GDM1 (cell line): ENCODE measurements at places on chromosomes 5 and 9.

- no peak for DNase-seq
Observed at GRCh38 chr5:38796742-38797108, 49.1 kb upstream of the OSMR start.

DNA sequence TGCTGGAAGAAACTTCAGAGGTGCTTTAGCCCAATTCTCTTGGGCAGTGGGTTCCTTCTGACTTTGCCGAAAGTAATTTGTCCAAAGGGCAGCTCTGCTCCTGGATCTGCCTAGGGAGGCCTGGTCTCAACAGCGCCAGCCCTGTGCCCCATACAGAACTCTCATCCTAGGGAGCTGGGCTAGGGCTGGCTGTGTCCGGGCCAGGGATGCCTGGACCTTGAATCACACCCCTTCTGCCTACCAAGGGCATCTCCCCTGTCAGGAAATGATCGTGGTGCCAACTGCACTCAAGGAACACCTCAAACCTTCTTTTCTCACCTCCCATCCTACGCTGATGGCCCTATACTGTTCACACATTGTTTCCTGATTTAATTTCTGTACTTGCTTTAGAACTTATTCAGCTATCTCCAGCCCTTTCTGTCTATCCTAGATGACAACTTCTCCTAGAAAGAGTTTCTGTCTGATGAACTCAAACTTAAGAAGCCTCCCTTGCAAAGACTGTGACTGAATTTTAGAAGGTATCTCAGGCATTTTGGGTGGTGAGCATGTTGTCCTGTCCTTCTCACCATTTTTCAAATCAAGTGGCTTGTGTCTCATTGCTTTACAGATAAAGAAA, 37.4 kb upstream of the NFIB start:
- DNase-seq: no peak

GRCh38 chr9:121742923-121743322, 91.5 kb downstream of the DAB2IP start:
- DNase-seq: no peak

GRCh38 chr9:136525841-136526499, 19.9 kb downstream of the NOTCH1 start:
- DNase-seq: no peak

DNA sequence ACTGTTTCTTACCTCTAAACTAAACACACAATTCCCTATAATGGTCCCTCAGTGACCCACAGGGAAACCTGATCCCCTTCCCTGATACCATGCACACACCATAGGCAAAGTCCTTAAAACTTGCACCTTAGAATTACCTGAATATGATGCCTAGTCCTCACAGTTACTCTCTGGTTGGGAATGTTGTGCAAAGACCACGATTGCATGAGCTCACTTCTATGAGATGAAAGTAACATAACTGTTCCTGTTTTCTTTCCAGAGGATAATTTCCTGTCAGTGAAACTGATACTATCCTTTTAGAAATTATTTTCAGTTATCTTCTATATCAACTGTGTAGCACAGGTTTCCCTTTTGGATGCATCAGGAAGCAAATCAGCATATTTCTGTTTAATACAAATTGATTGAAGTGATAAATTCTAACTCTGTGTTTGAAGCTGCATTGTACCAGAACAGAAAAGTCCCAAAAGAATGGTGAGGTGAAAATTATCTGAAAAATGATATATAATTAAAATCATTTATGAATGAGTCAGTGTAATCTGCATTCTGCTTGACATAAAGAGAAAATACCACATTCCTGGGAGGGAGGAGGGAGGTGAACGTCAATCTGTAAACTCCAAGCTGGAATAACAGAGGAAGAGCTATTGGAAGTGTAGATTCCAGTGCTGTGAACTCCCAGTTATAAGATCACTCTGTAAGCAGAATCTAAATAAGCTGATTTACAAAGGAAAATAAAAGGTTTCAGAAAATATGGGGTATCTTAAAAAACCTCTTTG, 51.2 kb upstream of the TNFAIP8 start:
- no peak for DNase-seq

GRCh38 chr9:110152704-110153374, 55.1 kb downstream of the C9orf152 start:
- DNase-seq: peak; percentile 20

GRCh38 chr9:7979611-7980010, 180.0 kb upstream of the DMAC1 start:
- DNase-seq: no peak

- DNase-seq: no peak
Observed at GRCh38 chr5:6587171-6587570, 45.7 kb downstream of the NSUN2 start.

- DNase-seq: no peak
Observed at GRCh38 chr5:82815871-82816270, 261.3 kb downstream of the TMEM167A start.

- no peak for DNase-seq
Observed at GRCh38 chr5:150120062-150120441, 33.7 kb upstream of the CSF1R start.

GRCh38 chr5:82594097-82594496, 315.9 kb upstream of the RPS23 start:
- DNase-seq: no peak

DNA sequence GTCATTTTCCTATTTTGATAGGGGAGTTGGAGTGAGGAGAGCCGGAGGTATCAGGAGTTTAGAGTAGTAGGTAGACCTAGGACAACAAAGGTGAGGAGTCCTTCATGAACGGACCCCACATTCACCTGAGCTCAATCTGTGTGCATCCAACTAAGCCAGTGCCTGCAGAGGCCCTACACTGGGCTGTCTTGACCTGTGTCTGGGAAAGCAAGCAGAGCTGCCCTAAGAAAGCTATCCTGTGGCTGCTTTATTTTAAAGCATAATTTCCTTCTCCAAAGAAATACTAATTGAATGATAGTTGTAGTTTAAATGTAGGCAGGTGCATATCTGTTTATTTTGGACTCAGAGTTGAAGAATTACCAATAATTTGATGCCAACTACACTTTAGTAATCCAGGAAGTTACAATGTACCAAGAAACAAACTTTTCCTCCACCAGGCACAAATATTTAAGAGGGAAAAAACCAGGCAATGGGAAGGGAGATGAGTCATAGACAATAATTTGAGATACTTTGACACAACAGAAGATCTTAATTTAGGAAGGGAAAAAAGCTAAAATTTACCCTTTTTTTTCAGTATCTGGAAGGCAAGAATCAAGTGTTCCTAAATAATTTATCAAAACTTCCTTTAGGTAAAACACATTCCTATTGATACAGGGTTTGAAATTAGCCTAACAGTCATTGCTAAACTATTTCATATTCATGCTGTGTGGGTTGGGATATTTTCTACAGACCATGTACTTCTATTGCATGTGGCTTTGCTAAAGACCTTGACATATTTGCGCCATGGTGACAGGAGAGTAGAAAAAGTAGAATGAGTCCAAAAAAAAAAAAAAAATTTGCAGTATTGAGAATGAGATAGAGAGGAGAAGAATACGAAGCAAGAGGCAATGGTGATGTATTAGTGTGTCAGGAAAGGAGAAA, 376.6 kb upstream of the TUSC1 start:
- DNase-seq: no peak

DNA sequence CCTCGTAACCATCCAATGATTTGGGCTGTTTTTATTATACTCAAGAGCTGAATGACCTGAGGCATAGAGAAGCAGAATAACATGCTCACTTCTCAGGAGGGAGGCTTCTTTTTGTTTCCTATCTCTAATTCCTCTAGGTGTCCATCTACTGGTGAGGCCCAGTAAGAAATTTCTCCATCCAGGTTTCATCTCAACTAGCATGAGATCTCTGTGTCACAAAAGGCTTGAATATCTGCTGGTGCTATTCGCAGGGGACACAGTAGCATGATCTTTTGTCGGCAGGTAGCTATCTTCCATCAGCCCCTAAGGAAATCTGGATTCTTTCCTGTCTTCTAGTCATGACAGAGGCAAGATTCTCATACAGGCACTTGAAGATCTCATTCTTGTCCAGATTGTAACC, 8.9 kb downstream of the IFNE start:
- no peak for DNase-seq

DNA sequence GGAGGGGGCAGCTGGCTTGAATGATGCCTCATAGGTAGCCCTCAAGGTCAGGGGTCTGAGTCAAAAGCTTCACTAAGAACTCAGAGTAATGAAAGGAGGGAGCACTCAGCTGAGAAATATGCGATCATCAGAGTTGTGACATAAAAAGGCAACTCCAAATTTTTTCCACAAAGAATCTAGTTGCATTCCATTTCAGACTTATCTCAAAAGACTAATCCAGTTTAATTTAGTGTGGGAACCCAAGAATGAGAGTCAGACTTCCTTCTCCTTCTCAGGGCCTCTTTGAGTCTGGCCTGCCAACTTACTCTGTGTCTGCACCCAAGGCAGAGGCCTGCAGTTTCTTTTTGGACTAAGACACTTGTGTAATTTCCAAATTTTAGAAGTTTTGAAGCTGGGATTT, 34.7 kb downstream of the GABRP start:
- DNase-seq: no peak

GRCh38 chr9:132169672-132170392, 8.0 kb downstream of the NTNG2 start:
- peak; percentile 38 for DNase-seq

DNA sequence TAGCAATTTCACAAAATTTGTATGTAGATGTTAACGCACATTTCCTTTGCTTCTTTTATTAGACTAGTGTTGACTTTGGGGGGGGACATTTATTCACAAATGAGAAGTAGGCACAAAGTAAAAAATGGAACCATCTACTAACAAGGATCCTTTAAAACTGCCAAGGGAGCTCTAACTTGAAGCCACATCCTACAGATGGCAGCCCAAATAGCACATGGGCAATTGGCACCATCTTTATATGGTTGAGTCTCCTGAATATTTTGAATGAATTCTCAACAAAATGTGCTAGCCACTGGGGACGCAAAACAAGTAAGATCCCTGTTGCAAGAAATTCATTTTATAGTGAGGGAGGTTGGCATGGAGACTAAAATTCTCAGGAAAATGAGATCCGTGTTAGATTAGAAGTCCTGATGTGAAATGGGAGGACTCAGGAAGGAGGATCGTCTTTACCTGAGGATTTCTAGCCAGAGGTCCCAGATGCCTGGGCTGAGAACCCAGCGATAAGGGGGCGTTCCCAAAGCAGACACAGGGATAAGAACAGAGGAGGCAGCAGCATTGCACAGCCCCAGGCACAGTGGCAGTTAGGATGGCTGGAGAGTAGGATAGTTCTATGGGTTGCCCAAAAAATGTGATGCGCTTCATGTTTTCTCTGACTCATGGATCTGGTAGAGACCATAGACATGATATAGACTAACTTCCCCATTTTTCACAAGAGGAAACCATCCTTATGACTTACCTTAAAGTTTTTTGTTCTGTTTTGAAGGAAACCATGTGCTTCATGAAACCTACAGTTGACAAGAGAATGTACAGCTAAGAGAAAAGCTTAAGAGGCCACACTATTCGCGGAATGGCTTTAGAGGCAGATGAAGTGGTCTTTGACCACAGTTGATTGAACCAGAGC, 37.4 kb downstream of the C9orf152 start:
- DNase-seq: no peak

GRCh38 chr5:61409568-61409967, 77.5 kb downstream of the ZSWIM6 start:
- DNase-seq: no peak

DNA sequence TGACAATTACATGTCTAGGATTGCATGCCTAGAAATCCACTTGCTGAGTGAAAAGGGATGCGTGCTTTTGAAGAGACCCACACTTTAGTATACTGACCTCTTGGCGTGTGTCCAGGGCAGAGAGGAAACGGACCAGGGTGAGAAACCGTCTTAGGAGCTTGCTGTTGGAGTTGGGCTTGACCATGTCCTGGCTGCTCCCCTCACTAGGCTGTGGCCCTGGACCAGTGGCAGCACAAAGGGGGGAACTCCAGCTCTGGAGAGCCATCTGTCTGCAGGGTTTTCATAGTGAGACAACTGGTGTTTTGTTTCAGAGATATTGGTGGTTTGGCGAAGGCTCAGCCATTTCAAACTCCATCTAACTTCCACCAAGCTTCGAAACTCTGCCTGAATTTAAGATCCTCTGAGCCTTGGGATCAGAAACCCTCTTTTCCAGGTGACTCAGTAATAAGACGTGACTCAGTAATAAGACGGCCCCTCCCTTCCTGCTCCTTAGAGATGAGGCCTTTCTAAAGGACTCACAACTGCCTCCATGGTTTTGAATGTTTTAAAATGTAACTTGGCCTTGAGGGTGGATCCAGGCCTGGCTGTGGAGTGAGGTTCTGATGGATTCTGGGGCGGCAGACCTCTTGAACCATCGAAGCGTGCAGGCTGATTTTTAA, 165.8 kb downstream of the MELK start:
- DNase-seq: no peak

- DNase-seq: no peak
Observed at GRCh38 chr5:39670391-39670790, 245.6 kb upstream of the DAB2 start.

- no peak for DNase-seq
Observed at GRCh38 chr9:7456377-7456776, 343.2 kb downstream of the DMAC1 start.

- no peak for DNase-seq
Observed at GRCh38 chr9:7139886-7140285, 382.1 kb downstream of the KDM4C start.

- no peak for DNase-seq
Observed at GRCh38 chr9:88991066-88992034, at the start of gene S1PR3. Gene S1PR3 (plus strand): TSS chr9:88991468. CDS start chr9:89001201, 9,733 bp downstream.

DNA sequence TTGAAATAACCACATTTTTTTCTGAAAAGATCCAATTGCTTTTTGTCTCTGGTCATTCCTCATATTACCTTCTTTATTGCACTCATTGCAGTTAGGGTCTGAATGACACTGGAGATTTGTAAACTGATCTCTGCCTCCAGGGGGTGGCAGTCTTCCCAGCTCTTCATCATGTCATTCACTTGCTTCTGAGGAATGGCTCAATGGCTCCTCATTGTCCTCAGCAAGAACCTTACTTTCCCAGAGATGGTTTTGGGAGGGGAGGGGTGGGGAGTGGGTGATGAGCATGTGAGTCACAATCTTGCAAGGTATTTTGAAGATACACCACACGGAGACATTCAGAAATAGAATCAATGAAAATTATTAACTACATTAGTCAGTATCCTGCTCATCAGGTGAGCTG, 159.8 kb upstream of the GAS1 start:
- no peak for DNase-seq

- DNase-seq: no peak
Observed at GRCh38 chr5:167937635-167937998, 353.8 kb upstream of the WWC1 start.
